Activated CD4-positive, alpha-beta T cell treated with anti-CD3 and anti-CD28 coated beads for 24 hours (primary cell): ENCODE measurements at places on chromosomes 6 and 20.

DNA sequence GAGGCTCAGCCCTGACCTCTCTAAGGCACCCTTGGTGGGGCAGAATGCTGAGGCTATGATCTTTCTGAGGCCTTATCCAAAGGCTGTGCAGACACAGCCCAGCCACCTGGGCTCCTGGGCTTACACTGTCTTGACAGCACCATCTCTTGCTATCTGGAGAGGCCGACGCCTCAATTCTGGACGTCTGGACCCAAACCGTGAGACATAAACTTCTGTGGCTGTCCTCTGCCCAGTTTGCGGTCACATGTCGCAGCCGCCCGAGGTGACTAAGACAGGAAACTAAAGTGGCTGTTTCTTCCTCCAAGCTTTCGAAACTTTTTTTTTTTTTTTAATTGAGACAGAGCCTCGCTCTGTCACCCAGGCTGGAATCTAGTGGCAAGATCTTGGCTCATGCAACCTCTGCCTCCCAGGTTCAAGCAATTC is 49.3 kb downstream of the PRR18 start:
- DNase-seq: no peak

DNA sequence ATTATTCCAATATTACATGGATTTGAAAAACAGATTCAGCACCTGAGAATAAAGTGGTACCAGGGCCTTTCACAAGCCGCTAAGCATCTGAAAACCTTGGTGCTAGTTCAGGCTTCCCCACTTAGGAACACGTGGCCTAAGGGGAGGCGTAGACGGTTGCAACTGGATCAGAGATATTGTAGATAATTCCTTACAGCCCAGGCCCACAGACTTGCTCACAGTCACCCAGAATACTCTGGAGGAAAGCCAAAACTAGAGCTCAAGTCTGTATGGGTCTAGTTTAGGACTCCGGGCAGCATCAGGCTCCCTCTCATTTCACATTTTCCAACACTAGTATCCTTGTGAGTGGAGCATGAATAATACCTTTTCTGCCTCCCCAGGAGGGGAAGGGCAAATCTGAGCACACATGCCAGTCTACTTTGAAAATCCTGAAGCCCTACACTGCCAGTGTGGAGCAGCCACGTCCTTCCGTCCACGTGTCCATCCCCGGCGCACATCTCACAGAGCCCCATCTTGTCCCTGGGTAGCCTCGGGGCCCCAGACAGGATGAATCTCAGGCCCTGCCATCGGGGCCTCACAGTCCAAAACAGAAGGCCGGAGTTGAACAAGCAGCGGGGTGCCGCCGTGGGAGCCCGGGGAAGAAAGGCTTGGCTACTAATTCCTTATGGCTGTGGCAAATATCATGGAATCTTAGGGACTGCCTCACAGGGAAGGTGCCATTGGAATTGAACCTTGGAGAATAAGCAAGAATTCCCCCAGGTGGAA is 299.3 kb downstream of the NRN1 start:
- no peak for DNase-seq

GRCh38 chr6:9087470-9087869 is 652.1 kb upstream of the SLC35B3 start:
- no peak for DNase-seq

GRCh38 chr6:33579828-33580714 is at the start of gene BAK1:
TSS of gene BAK1 (minus strand) at chr6:33580276. CDS start at chr6:33577604, 2,672 bp downstream.
- DNase-seq: peak; percentile 74

DNA sequence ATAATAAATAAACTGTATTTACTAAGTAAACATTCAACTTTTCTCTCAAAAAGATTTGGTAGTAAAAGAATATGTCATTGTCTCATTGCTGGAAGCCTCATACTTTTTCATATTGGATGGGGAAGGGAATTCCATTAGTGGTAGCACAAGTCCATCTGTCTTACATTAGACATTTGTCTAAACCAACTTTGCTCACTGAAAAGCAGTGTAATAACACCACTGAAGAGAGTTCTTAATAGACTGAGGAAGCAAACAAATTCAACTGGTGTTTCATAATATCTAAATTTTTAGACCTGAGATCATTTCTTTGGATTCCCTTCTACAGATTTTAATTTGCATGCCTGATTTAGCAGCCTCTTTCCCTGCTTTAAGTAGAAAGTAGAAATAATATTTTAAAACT is 62.7 kb downstream of the PLCB1 start:
- DNase-seq: no peak

GRCh38 chr6:53831936-53832660 is 37.3 kb downstream of the LRRC1 start:
- no peak for DNase-seq

GRCh38 chr6:25787428-25787827 is 32.9 kb downstream of the SLC17A4 start:
- no peak for DNase-seq

DNA sequence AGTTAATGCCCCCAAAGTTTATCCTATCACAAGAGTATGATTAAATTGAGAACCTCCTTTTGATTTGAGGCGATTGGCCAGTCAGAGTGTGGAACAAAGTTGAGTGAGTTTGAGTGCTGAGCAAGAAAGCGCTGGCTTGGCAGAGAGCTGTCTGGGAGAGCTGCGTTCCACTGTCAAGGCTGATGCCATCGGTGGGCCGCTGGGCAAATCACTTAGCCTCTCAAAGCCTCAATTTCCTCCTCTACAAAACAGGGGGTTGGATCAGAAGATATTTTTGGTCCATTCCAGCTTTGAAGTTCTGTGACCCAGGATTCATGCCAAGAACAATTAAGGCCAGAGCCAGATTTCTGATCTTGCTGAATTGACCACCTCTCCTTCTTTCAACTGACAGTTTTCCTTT is 60.2 kb downstream of the TMEM242 start:
- DNase-seq: no peak

DNA sequence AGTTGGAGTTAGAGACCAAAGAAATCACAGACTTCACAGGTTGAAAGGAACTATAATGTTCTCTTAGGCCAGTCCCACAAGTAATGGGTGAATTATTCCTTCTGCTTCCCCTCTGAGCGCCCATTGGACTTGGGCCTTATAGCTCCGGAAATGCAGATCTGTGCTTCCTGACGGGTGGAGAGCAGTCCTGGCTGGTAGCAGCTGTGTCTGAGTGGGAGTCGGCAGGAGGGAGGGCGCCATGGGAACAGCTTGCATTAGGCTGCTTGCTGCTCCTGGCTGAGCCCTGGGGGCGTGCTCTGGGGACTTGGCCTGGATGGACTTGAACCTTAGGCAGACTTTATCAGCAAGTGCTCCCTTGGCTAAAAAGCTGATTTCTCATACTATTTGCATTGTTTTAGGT is 18.4 kb upstream of the NUP153 start:
- DNase-seq: no peak

- no peak for DNase-seq
Measured at GRCh38 chr6:1479095-1479494, 89.7 kb downstream of the FOXF2 start.

DNA sequence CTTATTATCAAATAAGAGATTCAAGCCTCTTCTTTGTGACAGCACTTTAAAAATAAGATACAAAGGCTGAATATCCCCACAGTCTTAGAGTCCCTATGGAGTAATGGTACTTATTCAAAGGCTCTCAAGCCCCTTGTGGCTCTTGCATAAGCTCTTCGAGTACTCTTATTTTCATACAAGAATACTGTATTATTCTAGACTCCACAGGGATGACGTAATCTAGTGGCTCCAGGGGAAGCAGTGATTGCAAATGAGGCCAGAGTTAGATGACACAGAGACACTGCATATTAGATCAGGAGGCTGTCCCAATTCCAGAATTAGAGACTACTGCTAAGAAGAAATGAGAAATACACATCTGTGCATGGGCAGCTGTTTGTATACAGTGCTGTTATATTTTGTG is 1195.9 kb upstream of the MAP3K7 start:
- DNase-seq: no peak

DNA sequence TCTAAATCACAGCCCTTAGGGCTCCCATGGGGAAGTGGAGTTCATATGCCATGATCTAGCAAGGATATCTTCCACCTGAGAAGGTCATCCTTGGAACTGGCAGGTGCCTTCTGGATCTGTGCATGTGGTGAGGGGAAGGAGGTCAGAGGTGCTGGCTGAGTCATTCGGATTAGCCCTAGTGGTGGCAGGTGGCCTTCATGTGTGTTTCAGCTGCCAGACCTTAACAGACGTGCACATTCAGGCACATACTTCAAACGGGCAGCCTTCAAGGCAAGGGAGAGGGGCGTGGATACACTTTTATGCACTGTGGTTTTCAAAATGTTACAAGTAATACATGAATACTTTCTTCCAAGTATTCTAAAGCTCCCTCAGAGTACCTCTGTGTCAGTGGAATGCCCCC is 51.2 kb downstream of the BMP6 start:
- no peak for DNase-seq

- DNase-seq: no peak
Measured at GRCh38 chr6:140671926-140672325, 1297.5 kb upstream of the CITED2 start.

DNA sequence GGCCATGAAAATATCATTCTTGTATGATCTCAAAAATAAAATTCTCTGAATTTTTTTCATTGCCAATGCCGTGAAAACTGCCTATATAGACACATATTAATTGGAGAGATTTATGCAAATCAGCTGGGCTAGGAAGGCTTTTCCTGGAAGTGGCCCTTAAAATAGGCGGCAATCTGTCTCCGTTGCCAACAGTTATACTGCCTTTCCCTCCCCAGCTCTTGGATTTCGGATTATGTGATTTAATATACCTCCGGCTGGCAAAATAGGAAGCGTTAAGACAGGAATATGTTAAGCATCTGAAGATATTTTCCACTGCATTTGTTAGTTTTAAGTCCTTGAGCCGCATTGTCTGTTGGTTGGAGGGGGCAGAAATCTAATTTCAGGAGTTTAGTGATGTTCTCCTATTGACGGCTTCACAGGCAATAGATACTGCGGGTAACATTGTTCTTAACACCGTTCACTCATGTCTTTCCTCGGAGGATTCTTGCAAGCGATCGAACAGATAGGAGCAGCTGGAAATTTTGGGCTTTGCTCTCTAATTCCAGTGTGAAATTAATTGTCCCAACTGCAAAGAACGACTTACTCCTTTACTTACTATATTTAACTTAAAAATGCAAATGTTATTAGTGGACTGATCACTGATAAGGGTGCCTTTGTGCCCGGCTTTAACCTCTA is 113.3 kb downstream of the LINC00237 start:
- no peak for DNase-seq

- no peak for DNase-seq
Measured at GRCh38 chr20:61430228-61430624, 178.2 kb downstream of the CDH4 start.

GRCh38 chr6:25035512-25036435 is 100.0 kb upstream of the RIPOR2 start:
- no peak for DNase-seq

DNA sequence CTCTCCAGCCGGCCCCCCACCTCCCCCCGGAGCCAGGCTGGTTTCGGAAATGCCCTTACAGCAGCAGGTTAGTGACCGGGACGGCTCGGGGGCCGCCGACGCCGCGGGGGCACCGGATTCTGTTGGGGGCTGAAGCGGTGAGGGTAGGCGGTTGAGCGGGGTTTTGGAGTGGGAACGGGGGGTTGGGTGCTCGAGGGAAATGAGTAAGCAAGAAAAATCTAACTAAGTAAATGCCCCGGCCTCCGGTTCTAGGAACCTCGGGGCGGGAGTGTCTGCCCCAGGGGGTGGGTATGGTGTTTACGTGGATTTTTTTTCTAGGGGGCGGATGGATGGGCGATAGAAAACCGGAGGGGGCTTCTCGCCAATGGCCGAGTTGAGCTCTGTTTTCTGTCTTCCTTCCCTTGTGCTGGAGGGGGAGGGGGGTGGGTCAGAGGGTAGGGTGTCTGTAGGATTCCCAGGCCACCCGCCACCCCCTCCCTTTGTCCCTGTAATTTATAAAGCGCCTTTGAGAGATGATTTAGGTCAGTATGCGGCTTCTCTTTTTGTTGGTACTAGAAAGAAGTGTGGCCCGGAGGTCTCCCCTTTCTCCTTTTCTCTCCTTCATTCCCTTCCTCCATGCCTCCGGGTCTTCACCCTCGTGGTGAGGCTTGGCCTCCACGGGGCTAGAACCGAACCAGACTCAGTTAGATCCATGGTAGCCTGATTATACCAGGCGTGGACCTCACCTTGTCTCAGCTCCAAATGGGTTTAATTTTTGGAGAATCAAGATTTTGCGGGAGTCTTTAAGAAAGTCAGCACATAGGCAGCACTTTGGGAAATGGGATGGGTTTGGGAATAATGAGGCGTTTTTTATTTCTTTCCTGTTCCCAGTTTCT is 2.3 kb downstream of the E2F3 start:
- DNase-seq: peak; percentile 57

- no peak for DNase-seq
Measured at GRCh38 chr20:59814840-59815340, 118.5 kb downstream of the SYCP2 start.

- DNase-seq: no peak
Measured at GRCh38 chr6:42790549-42791181, 8.8 kb downstream of the BICRAL start.

- DNase-seq: no peak
Measured at GRCh38 chr6:15131651-15132061, 114.2 kb upstream of the JARID2 start.

GRCh38 chr20:24872291-24873024 is 76.6 kb upstream of the CST7 start:
- no peak for DNase-seq

- DNase-seq: no peak
Measured at GRCh38 chr20:46046588-46047310, 17.7 kb downstream of the SLC12A5 start.

GRCh38 chr20:10502098-10502526 is 67.0 kb downstream of the SLX4IP start:
- DNase-seq: no peak

GRCh38 chr6:45722876-45723275 is 292.8 kb downstream of the CLIC5 start:
- no peak for DNase-seq

DNA sequence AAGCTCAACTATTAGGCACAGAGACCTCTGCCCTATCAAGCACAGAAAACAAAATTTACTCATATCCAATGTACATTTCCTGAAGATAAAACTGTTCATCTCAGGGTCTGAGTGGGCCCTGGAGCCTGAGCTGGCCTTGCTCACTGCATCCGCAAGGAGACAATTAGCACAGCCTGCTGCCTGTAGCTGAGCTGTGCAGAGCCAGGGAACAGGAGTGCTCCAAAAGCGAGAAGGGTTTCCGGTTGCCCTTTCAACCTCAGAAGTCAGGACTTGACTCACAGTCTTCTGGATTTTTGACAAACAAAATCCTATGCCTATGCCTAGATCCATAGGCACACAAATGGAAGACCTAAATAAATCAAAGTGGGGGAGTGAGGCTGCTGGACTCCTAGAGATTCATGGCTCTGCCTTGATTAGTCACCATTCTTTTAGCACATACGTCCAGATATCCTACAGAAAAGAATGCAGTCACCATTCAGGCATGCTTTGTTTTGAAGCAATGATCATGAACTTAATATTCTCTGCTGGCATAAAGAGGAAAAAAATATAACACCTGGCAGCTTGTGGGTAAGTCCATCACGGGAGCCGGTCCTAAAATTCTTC is 73.5 kb downstream of the BFSP1 start:
- DNase-seq: no peak

GRCh38 chr6:100617633-100618350 is 153.1 kb upstream of the SIM1 start:
- DNase-seq: no peak

DNA sequence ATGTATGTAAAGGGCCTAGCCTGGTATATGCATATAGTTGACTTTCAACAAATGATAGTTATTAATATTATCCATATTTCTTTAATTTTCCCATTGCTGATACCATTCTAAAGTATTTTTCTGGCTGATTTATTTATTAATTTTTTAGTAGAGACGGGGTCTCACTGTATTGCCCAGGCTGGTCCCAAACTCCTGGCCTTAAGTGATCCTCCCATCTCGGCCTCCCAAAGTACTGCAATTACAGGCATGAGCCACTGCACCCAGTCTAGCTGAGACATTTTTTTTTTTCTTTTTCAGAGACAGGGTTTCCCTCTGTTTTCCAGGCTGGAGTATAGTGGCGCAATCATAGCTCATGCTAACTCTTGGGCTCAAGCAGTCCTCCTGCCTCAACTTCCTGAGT is 29.8 kb upstream of the MROH8 start:
- no peak for DNase-seq
